ENCODE measurements at places on chromosomes 13 and 19.

GRCh38 chr13:74132776-74133656 is 1.2 kb downstream of the KLF12 start:
- DNase-seq = peak; percentile 9

- no peak for DNase-seq
Observed at GRCh38 chr13:64845110-64845509, 2385.0 kb downstream of the PCDH9 start.

DNA sequence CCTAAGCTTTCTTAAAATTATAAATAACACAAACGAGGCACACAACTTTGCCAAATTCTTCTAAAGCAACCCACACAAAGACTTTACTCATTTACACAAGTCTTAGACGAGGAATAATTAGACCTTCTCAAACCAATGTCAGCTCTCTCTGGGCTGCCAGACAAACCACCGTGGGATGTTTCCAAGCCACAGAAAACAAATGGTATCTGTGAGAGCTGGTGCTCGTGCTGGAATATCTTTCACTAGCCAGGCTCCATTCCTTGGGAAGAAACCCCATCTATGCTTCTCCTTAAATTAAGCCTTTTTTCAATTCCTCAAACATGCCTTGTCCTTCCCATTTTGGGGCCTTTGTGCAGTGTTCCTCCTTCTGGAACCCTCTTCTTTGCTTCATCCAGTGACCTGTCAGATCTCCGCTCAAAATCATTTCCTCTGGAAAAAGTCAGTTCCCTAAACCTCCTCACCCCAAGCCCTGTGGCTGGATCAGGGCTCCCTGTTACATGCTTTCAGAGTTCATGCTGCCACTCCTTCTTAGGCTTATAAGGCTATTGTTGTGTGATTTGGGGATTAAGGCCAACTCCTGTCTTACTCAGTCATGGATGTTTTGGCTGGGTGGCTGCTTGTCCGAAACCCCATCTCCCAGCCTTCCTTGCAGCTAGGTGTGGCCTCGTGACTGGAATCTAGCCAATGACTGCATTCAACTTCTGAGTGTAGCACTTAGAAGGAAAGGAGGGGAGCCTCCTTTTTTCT is 64.2 kb upstream of the GTF2F2 start:
- DNase-seq = no peak

GRCh38 chr19:29521291-29522075 is 4.3 kb upstream of the VSTM2B start:
- no peak for DNase-seq

DNA sequence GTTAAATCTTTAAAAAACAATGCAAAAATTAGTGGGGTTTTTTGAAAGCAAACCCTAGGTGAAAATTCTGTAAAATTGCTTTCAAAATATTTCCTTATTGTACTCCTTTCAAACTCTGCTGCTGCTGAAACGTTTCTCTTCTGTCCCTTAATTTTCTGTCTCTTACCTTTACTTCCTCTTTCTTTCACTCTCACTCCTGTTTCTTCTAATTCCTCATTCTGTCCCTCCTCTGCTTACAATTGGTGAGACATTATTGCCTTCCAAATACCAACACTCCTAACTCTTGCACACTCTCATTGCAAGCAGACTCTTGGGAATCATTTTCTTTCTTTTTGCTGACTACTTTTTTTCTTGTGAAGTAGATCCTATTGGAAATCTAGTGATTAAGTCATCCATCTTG is 685.6 kb upstream of the SLITRK1 start:
- DNase-seq = no peak

GRCh38 chr19:45146251-45146650 is 14.5 kb downstream of the NKPD1 start:
- DNase-seq = no peak

- DNase-seq = no peak
Observed at GRCh38 chr13:32045537-32045936, 14.0 kb downstream of the FRY start.

DNA sequence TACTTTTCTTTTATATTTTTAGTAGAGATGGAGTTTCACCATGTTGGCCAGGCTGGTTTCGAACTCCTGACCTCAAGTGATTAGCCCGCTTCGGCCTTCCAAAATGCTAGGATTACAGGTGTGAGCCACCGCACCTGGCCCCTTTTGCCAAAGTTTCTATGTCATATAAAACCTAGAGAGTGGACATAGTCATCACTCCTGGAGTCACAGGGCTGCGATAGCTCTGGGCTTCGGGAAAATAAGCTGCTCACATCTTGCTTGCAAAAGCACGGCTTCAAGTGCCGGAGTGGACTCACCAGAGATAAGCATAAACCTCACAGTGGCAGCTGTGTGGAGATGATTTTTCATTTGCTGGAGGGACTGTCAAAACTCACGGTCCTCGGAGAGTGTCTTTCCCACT is 171.2 kb downstream of the TEX29 start:
- DNase-seq = no peak

- DNase-seq = no peak
Observed at GRCh38 chr13:74090869-74091605, 43.2 kb downstream of the KLF12 start.

All from SHP77 (cell line).